ENCODE measurements at places on chromosomes 11 and 22.

DNA sequence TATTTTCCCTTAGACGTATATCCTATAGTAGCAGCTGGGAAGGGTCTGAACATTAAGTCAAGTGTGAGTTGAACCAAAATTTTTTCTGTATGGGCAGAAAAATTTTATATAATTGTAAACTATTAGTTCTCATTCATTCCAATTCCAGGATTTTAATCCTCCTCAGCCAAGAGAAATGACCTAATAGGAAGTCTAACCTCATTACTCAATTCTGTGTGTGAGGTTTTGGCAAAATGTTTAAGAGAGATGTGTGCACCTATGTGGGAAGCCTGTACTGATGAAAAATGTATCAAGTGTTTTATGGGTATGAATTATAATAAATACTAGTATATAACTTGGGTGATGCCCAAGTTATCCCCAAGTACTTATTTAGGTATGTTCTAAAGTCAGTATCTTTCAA is 311.6 kb upstream of the PITPNB start:
- DNase-seq: no peak

DNA sequence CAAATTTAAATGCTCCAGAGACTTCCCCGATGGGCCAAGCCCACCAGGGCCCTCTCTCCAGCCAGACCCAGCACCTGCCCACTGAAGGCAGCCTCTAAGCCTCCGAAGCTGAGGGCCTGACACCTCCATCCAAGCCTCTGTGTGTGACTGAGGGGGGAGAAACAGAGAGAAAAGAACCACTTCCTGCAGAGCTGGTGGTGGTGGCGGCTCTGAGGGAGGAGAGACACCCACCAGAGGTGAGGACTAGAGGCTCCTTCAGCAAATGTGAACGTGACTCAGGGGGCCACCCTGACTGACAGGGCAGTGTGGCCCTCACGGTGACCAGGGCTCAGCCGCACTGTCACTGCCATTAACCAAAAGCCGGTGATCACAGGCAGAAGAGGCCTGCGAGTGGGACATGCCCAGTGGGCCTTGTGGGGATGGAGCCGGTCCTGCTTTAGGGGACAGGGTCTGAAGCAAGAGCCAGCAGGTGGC is 31.0 kb upstream of the CD5 start:
- peak; percentile 27 for DNase-seq

DNA sequence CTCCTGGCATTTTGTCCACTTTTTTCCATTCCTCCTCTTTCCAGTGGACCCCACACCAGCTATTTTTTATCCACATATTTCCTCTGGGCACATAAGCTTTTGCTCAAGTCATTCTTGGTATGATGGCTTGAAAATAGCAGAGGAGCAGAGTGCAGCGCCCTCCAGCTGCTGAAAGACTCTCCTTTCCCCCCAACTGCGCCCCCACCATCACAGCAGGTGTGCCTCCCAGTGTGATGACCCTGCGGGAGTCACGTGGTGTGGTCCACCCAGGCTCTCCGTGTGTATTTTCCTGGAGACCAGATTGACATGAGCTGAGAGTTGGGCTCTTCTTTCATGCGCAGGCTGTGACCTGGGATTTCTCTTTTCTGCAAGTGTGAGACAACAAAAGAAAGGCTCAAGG is 1241.6 kb downstream of the TBC1D22A start:
- DNase-seq: no peak

GRCh38 chr11:76629116-76629852 is 41.3 kb downstream of the LRRC32 start:
- peak; percentile 94 for DNase-seq

DNA sequence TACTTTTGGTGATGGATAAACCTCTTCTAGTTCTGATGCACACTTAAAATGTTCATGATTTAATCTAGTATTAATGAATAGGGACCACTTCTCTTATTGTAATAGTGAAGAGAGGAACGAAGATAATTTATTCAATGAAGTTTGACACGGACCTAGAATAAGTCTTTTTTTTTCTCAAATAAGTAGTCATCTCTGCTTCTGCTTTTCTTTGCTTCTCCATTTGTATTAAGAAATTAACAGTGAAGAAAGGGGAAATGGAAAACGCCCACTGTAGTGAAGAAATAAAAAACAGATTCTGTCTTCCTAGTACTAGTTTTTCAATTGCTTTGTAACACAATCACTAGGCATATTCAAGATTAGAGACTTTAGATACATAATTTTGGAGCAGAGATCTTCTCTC is 73.0 kb downstream of the CD44 start:
- peak; percentile 77 for DNase-seq

GRCh38 chr11:115344846-115345245 is 159.4 kb downstream of the CADM1 start:
- no peak for DNase-seq

GRCh38 chr11:91075032-91075695 is 852.3 kb upstream of the CHORDC1 start:
- DNase-seq: no peak

GRCh38 chr11:35550374-35551036 is 25.1 kb upstream of the PAMR1 start:
- DNase-seq: no peak

DNA sequence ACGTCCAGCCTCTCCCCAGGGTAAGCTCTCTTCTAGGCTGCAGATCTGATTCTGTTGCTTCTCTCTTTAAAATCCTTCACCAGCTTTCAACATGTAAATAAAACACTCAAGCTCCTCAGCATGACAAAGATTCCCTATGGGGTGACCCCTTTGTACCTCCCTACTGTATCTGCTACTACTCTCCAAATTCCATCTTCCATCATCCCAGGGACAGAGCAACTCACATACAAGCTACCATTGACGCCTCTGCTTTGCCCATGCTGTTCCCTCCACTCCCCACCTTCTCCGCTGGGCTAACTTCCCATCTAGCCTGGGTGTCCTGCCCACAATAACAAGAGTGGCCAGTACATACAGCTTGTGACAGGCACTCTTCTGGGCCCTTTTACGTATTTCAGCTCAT is 207.5 kb upstream of the ZBED5 start:
- DNase-seq: no peak

- DNase-seq: no peak
These were observed 657.8 kb upstream of the B3GAT1 start for GRCh38 chr11:135069890-135070289.

- DNase-seq: no peak
These were observed 1.1 kb upstream of the DBX1 start for GRCh38 chr11:20161230-20161918.

- peak; percentile 46 for DNase-seq
These were observed 8.6 kb upstream of the APOL4 start for GRCh38 chr22:36210224-36210623.
